ENCODE measurements at places on chromosomes 1 and 21.

GRCh38 chr1:82044536-82044935, 243.8 kb downstream of the ADGRL2 start:
- DNase-seq = no peak

DNA sequence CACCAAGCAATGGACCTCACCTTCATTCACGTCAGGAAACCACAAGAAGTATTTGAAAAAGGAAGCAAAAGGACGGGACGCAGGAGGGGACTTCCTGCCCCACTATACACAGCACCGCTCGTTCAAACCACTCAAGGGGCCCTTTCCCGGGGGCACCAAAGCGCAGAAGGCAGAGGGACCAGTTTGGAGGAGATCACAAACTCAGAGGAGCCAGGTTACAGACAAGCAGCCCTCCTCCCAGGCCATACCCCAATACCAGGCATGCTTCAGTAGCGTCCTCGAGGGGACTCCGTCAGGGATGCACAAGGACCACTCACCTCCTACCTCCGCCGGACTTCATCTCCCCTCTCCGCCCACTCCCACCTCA, 685 bp downstream of the CRTC2 start:
- DNase-seq = peak; percentile 26

- no peak for DNase-seq
Observed at GRCh38 chr1:222079566-222079965, 337.7 kb upstream of the DUSP10 start.

DNA sequence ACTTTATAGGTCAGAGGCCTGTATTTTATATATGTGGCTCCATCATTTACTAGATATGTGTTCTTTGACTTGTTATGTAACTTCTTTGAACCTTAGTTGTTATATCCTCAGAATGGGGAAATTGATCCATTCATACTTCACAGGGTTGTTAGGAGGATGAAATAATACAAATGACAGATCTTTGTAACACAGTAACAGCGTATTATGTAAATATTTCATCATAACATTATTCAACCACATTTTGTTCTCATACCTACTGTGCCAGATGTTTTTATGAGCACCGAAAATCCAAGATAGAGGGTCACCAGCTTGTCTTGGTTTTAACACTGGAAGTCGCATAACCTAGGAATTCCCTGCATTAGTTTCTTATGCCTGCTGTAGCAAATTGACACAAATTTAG, 3.3 kb downstream of the SUCO start:
- no peak for DNase-seq

DNA sequence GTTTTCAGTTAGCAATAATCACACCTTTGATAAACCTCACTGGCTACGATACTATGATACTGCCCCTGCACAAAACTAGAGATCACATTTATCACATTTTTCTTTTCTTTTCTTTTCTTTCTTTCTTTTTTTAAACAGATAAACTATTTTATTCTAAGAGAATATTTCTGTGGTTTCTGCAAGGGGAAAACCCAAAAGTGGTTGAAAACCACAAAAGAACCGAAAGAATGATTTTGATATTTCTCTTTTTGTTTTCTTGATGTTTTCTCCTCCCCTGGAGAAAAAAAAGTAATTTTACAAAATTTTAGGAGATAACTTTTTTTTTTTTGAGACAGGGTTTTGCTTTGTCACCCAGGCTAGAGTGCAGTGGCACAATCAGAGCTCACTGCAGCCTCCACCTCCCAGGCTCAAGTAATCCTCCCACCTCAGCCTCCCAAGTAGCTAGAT, 18.4 kb upstream of the FRRS1 start:
- DNase-seq = no peak

All from activated T-helper 9 cell treated with anti-CD3 and anti-CD28 coated beads, Interleukin-2, amount 50 U/mL, for 16 hours (primary cell).